ENCODE measurements at places on chromosomes 11 and 22.

DNA sequence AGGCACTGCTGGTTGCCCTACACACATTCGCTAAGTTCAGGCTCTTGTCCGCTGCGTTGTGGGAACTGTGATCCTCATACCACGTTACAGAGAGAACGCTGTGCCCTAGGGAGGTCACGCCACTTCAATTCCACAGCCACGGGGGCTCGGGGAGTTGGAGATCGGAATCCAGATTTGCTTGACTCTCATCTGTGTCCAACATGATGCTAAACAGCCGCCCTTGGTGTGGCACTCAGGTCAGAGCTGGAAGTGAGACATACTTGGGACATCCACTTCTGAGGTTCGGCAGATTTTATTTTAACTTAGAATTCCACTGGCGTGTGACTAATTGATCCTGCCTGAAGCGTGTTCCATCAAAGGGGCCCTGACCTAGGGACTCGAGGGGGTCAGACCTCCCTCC is 41.7 kb downstream of the RIBC2 start:
- no peak for DNase-seq

DNA sequence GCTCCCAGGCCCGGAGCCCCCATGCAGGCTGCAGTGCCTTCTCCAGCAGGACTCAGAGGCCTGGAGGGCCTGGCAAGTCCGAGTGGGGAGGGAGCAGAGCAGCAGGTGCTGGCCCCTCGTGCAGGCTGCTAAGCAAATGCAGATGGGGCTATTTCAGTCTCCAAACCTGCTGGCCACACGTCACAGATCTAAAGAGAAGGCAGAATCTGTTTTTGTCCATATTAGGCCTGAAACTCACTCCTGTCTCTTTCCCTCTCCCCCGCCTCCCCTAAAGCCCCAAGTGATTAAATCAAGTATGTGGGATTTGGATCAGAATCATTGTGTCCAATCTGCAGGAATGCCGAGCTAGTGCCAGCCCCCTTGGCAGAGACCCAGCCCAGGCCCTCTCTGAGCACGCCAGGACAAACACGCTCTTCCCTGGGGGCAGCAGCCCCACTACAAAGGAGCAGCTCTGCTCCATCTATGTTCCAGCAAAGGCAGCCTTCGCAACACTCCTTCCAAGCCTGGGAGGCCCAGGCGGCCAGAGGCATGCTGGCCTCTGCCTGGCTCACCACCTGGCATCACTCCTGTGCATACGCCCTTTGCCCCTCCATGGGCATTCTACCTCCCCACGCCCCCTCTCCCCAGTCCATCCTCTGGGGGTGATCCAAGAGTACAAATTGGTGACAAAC is 26.5 kb downstream of the RPL27A start:
- peak; percentile 69 for DNase-seq

DNA sequence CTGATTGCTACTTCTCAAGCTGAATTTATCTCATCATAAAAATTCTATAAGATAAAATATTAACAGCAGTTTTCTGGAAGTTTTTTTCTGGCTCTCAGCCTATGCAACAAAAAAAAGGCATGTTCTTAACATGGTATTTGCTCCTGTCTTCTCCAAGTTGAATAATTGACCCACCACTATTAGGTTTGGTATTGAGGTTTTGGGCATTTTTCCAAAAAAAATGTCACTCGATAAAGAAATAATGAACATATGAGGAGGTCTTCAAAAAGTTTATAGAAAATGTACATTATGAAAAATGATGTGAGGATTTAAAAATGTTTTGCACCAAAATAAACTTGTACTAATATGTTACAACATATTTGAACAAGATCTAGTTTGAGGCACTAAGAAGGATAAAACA is 808.6 kb upstream of the RAG2 start:
- no peak for DNase-seq

GRCh38 chr11:47915374-47915773 is 65.0 kb upstream of the PTPRJ start:
- no peak for DNase-seq

GRCh38 chr22:25351631-25352293 is 132.3 kb downstream of the CRYBB2 start:
- DNase-seq: no peak

DNA sequence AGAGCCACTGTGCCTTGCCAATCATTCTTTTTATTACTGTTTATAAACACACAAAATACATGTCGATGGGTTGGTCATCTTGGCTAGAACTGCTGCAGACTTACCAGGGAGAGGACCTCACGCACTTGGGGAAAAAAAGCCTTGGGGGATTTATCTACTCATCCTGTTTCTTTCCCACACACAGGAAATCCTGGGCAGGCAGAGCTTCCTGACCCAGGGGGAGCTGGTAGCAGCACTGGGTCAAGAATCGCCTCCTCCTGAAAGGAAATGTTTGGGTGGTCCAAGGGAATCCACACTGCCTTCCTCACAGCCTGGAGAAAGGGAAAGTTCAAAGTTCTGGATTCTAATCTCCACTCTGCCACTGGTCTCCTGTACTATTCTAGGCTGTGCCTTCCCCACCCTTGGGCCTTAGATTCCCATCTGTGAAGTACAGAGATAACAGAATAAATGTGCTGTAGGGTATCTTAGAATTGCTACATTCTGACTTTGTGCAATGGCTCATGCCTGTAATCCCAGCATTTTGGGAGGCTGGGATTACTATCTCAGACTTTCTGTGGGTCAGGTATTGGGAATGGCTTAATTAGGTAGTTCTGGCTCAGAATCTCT is 31.2 kb upstream of the SMTN start:
- DNase-seq: peak; percentile 60

- DNase-seq: no peak
Measured at GRCh38 chr11:80862011-80862410, 1421.2 kb upstream of the TENM4 start.

DNA sequence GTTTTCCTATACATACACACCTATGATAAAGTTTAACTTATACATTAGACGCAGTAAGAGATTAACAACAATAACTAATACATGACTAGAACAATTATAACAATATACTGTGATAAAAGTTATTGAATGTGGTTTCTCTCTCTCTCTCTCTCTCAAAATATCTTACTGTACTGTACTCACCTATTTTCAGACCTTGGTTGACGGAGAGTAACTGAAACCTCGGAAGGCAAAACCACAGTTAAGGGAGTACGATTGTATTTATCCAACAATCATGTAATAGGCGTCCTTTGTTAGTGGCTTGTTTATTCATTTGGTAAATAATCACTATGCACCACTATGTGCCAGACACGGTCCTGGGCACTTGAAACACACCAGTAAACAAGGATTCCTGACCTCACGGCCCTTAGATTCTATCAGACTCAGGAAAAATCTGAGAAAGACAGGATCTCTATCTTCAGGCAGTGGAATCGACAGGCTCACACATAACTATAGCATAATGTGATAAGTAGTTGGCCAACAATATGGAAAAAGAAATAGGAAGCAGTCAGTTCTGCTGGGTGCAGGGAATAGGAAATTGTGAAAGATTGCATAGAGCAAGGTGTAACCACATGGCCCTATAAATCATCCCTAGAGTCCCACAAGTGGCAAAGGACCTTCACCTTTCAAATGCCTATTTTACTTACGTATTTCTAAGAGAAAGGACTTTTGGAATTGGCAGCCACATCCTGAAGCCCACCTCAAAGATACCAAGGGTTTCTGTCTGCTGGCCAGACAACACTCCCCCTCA is 12.0 kb downstream of the ETS1 start:
- DNase-seq: no peak

GRCh38 chr22:20102203-20102780 is 13.6 kb upstream of the RANBP1 start:
- no peak for DNase-seq

DNA sequence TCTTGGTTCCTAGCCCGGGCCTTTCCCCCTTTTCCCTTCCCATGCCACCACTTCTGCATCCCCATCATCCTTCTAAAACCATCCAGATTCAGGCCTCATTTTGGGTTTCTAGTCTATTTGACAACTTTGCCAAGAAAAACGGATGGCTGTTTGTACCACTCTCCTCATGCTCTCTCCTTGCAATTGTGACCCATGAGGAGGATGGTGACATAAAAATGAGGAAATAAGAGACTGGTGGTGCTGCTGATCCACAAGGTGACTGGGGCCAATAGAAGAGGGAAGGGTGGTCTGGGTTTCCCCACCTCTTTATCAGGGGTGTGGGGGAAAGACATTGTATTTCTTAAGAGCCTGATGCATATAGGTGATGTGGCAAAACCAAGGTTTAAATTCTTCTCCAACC is 1.0 kb downstream of the MS4A4A start:
- DNase-seq: no peak

DNA sequence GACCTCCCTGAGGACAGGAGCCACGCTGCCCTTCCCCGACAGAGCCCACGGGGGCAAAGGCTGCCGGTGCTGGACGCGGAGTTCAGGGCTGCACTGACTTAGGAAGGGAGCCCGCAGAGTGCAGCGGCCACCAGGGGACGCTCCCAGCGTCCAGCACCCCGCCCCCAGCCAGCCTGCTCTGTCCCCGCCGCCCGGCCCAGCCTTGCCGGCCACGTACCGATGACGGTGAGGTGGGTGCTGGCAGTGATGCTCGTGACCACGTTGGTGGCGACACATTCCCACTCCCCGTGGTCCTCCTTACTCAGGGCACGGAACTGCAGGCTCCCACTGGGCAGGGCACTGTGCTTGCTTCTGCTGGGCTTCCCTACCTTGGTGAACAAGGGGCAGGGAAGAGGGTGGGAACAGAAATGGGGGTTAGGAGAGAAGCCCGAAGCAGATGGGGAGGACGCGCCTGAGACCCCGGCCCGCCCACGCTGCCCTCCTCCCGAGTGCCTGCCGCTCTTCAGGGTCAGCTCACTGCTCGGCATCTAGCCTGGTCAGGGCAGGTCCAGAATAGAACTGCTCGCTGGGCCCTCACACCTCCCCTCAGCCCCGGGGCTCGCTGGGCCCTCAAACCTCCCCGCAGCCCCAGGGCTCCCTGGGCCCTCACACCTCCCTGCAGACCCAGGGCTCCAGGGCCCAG is 25.9 kb downstream of the IGSF9B start:
- DNase-seq: peak; percentile 17

DNA sequence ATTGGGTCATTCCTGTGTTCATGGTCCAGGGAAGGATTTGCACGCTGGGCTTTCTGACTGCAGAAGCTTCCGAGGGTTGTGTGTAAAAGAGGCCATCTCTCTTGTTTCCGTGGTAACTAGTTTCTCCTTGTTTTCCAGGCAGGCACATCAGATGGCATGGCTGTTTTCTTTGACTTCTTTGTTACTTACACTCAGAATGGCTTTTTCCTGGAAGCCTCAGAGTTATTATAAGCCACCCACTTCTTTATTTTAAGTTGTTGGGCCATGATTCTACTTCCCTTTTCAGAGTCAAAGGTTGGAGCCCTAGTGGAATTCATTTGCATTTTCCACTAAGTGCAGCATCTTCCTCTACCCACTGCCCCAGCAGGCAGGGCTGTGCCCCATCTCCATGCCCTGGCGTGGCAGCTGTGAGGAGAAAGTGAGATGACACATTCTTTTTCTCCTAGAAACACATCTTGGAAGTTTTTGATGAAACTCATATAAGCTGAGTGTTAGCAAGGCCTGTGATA is 94.9 kb downstream of the PRR5L start:
- no peak for DNase-seq

DNA sequence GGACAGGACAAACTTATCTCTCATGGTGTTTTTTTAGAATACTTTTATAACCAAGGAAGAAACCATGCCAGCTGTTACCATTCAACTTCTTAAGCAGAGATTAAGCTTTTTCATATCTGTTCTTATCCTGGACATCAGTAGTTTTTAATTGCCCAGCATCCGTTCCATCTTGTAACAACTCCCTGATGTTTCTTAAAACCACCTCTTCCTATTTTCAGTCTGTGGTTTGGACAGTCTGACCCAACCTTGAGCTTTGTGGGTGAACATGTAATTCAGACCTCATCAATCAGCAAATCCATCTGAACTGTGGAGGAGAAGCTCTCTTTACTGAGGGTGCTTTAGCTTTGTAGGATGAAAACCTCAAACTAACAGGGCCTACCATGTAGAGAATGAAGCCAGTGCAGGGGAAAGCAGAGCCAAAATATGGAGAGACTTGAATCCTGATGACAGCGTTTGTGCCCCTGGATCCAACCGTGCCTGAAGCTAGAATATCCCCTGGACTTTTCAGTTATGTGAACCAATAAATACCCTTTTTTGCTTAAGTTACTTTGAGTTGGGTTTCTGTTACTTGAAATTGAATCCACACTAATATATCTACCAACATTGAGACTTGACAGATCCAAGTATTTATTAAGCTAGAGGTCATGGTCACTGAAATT is 9.4 kb downstream of the TUG1 start:
- DNase-seq: no peak

DNA sequence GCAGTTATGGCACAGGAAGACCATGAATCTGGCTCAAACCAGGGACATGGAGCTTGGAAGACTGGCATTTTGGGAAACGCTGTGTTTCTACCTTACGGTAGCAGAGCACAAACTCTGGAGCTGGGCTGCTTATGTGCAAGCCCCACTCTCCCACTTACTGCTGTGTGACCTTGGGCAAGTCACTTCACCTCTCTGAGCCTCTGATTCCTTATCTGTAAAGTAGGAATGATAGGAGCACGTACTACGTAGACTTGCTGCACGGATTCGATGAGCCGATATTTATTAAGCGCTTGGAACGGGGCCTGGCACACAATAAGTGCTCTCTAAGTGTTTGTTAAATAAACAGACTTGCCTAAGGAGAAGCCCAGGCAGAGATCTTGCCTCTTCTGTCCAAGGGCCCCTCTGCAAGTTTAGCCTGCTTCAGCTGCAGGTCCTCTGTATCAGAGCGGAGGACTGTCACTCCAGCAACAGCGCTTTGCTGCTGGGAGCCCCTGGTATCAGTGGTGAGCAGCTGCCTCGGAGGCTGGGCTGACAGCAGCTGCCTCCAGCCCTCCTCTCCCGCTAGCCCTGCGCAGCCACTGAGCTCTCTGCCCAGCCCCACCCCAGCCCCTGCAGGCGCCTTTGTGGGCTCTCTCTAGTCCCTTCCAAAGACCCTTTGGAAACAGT is 96.9 kb upstream of the ANO1 start:
- DNase-seq: no peak

- DNase-seq: peak; percentile 14
Measured at GRCh38 chr11:17413414-17414316, 25.2 kb upstream of the KCNJ11 start.

GRCh38 chr11:104169091-104169490 is 5.1 kb upstream of the PDGFD start:
- no peak for DNase-seq

DNA sequence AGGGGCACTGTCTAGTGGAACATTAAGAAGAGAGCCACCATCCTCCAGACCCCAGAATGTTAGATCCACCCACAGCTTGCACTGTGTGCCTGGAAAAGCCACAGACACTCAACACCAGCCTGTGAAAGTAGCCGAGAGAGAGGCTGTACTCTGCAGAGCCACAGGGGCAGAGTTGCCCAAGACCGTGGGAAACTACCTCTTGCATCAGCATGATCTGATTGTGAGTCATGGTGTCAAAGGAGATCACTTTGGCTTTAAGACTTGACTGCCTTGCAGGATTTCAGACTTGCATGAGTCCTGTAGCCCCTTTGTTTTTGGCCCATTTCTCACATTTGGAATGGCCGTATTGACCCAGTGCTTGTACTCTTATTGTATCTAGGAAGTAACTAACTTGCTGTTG is 115.9 kb upstream of the CCDC179 start:
- no peak for DNase-seq

- DNase-seq: no peak
Measured at GRCh38 chr11:1399386-1400316, 9.9 kb downstream of the BRSK2 start.

GRCh38 chr11:125955856-125956255 is 10.0 kb downstream of the VSIG10L2 start:
- no peak for DNase-seq

GRCh38 chr11:12705874-12706273 is 31.7 kb downstream of the TEAD1 start:
- no peak for DNase-seq

- no peak for DNase-seq
Measured at GRCh38 chr11:121801394-121801748, 314.6 kb downstream of the BLID start.

- peak; percentile 84 for DNase-seq
Measured at GRCh38 chr11:26227301-26227746, 104.6 kb upstream of the ANO3 start.
